Stomach (tissue), 19 donors: ENCODE measurements at places on chromosomes 16 and 17. TPM values are rescaled to one million over a fixed set of nuclear protein-coding genes. Genes with fewer than 3 reads are reported as not detected.

GRCh38 chr16:85645021-85645589 is 32.0 kb downstream of the GSE1 start:
- DNase-seq: no peak

The ZG16 gene
- not detected for total RNA-seq

DNA sequence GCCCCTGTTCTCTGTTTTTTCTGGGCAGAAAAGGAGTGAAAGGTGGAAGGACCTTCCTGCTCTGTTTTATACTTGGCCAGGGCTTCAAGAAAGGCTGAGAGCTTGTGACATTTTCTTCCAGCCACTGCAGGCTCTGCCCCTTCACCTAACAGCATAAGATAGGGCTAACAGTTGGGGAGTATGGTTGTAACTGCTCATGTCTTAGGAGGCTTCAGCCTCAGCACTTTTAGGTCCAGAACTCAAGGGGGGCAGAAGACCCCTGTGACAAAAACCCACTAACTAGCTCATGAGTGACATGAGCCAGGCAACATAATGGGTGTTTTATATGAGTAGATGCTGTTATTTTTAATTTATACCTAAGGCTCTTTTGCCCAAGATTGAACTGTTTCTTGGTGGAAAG is 4.9 kb downstream of the ALDOA start:
- DNase-seq: no peak

The MYCBPAP gene
- 2.6 TPM for total RNA-seq

- DNase-seq: peak; percentile 93
Observed at GRCh38 chr16:5033256-5034166, at the start of gene NAGPA. TSS of gene NAGPA (minus strand) at chr16:5033935. CDS start at chr16:5033914, 21 bp downstream.
